Activated B cell treated with CpG ODN at 0.5 μM for 24 hours (primary cell): ENCODE measurements at places on chromosomes 13 and 19.
A peak's percentile ranks its signal among the peaks of the same experiment; 100 is the strongest.

DNA sequence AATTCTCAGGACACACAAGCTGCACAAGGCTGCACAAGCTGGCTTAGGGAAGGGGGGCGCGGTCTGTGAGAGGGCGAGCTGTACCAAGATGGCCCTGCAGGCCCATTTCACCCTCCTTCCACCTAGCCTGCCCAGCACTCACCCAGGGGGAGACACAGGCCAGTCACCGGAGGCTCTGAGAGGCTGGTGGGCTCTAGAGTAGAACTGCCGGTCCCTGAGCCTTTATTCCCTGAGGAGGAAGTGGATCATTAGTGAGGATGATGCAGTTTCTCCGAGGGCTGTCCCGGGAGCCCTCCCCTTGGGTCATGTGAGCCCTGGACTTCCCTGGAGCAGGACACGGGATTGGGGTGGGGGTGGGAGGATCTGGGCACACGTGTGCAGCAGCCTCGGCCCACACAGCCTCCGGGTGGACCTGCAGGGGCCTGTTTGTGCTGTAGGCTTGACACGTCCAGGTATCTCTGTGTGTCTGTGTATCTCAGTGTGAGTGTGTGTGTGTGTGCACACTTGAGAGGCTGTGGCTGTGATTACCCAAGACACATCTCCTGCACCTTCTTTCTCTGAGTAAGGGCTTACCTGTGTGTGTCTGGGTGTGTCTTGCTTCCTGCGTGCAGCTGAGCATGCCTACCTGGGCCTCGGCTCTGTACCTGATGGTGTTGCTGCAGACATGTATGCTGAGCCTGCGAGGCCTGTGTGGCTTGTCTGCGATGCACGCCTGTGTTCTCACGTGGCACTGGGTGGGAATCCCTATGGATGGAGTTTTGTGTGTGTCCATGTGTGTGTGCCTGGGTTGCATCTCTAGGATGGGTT, at the start of gene ACP5:
Gene ACP5 (minus strand): TSS at position 195 of the 807 bp plus-strand sequence. CDS start 328 bp downstream, outside the sequence.
- H3K4me1 ChIP-seq = peaks cover 85% of the 10 kb centered on the region
- H3K4me3 ChIP-seq = peak within 1 kb of the TSS; percentile 81
- no peak for DNase-seq
- H3K27ac ChIP-seq = peak within 1 kb of the TSS; percentile 82
- no peaks in the 10 kb centered on the region for H3K27me3 ChIP-seq

GRCh38 chr13:100532090-100532766, 56.4 kb downstream of the GGACT start:
- H3K36me3 ChIP-seq = peaks cover 18% of the 10 kb centered on the region
- H3K4me3 ChIP-seq = no peak overlapping the region
- no peak for DNase-seq
- H3K4me1 ChIP-seq = no peaks in the 10 kb centered on the region
- H3K27me3 ChIP-seq = no peaks in the 10 kb centered on the region

GRCh38 chr19:33220735-33221134, 4.9 kb downstream of the SLC7A10 start:
- peaks cover 33% of the 10 kb centered on the region for H3K27me3 ChIP-seq
- H3K4me1 ChIP-seq = peaks cover 3% of the 10 kb centered on the region
- no peak overlapping the region for H3K27ac ChIP-seq
- no peak for DNase-seq
- no peaks in the 10 kb centered on the region for H3K36me3 ChIP-seq

DNA sequence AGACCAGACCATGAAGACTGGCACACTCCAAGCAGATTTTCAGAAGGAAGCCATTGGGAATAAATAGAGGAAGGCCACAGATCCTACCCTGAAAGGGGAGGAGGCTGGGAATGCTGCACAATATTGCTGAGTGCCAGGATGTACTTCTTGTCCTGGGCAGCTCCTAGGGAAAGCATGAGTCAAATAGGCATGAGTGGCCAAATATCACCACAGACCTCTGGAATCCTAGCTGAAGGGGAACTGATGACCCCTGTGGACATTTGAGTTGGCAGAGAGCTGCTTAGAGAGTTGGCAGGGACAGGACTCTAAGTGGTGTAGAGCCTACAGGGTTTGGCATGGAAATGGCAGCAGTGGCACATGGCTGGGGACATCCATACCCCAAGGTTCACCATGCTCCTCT, 234.3 kb upstream of the TRPC4 start:
- H3K27ac ChIP-seq = no peak overlapping the region
- no peaks in the 10 kb centered on the region for H3K36me3 ChIP-seq
- DNase-seq = no peak
- H3K27me3 ChIP-seq = no peaks in the 10 kb centered on the region
- no peaks in the 10 kb centered on the region for H3K4me1 ChIP-seq

DNA sequence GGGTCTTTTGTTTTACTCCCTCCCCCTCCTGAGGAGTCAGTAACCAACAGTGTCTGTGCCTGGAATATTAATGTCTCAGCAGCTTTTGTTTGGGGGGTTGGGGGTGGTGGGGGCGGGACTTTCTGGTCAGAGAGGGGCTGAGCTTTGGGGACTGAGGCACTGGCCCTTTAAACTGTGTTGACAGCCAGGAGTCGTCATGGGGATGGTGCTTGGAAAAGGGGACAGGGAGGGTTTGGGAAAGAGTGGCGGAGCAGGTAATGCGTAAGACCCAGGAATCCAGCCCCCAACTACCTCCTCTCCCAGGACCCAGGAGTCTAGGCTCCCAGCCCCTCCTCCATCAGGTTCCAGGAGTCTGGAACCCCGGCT, 5.2 kb downstream of the CADM4 start:
- no peak overlapping the region for H3K4me3 ChIP-seq
- no peaks in the 10 kb centered on the region for H3K36me3 ChIP-seq
- peaks cover 14% of the 10 kb centered on the region for H3K4me1 ChIP-seq
- H3K27ac ChIP-seq = no peak overlapping the region
- DNase-seq = no peak
- peaks cover 21% of the 10 kb centered on the region for H3K27me3 ChIP-seq

- H3K36me3 ChIP-seq = no peaks in the 10 kb centered on the region
- H3K27ac ChIP-seq = no peak overlapping the region
- no peak for DNase-seq
- no peaks in the 10 kb centered on the region for H3K4me1 ChIP-seq
- H3K4me3 ChIP-seq = no peak overlapping the region
Observed at GRCh38 chr13:21710163-21710562, 39.3 kb downstream of the FGF9 start.

- H3K4me1 ChIP-seq = peaks cover 8% of the 10 kb centered on the region
Observed at GRCh38 chr19:6067975-6068374, 42.3 kb downstream of the RFX2 start.

GRCh38 chr19:46016426-46017094, 6.3 kb downstream of the PGLYRP1 start:
- peak overlapping the region; percentile 85 for H3K4me3 ChIP-seq
- H3K27me3 ChIP-seq = peaks cover 12% of the 10 kb centered on the region
- H3K4me1 ChIP-seq = peaks cover 19% of the 10 kb centered on the region
- DNase-seq = peak; percentile 74
- H3K36me3 ChIP-seq = peaks cover 3% of the 10 kb centered on the region
- peak overlapping the region; percentile 8 for H3K27ac ChIP-seq

DNA sequence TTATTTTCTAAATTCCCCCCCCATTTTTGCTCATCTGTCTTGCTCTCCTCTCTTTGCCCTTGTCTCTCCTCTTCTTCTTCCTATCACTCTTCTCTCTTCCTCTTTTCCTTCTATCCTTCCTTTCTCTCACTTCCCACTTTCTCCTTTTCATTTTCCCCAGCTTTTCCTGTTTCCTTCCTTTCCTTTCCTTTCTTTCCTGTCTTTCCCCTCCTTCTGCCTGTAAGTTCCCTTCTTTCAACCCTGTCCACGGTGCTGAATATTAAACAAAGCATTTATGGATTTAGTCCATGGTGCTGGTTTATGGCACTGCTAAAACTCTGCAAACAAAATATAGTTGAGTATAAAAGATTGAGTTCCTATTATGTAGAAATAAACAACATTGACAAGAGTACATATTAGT, 27.6 kb downstream of the SCEL start:
- no peak for DNase-seq
- peaks cover 16% of the 10 kb centered on the region for H3K4me1 ChIP-seq
- no peaks in the 10 kb centered on the region for H3K27me3 ChIP-seq

GRCh38 chr13:28316836-28317235, 178.1 kb downstream of the FLT1 start:
- H3K4me3 ChIP-seq = no peak overlapping the region
- H3K27ac ChIP-seq = no peak overlapping the region
- H3K4me1 ChIP-seq = no peaks in the 10 kb centered on the region
